ENCODE measurements at places on chromosomes 6 and 20. TPM values are rescaled to one million over a fixed set of nuclear protein-coding genes. Genes with fewer than 3 reads are reported as not detected.

ACTL10 gene
- 0.70 TPM for total RNA-seq

IRAK1BP1 gene
- total RNA-seq: 11.6 TPM

GLP1R gene
- total RNA-seq: 0.82 TPM

CAP2 gene
- 11.9 TPM for total RNA-seq

HLA-C gene
- total RNA-seq: 125 TPM

MTFR2 gene
- 0.53 TPM for total RNA-seq

RAMACL gene
- total RNA-seq: 2.6 TPM

FHL5 gene
- 0.93 TPM for total RNA-seq

TAGAP gene
- total RNA-seq: 3.3 TPM

PDYN gene
- 0.12 TPM for total RNA-seq

MEI4 gene
- total RNA-seq: 1.2 TPM

HEY2 gene
- total RNA-seq: 3.9 TPM

VSTM2L gene
- 4.7 TPM for total RNA-seq

TAB2 gene
- total RNA-seq: 44.7 TPM

TBX18 gene
- total RNA-seq: 16.4 TPM

ANKEF1 gene
- total RNA-seq: 5.6 TPM

BTNL2 gene
- total RNA-seq: not detected

FAXC gene
- 2.4 TPM for total RNA-seq

HLA-DQA1 gene
- total RNA-seq: 4.4 TPM

COL9A3 gene
- 28.3 TPM for total RNA-seq

TRIM31 gene
- total RNA-seq: not detected

ADGRF1 gene
- total RNA-seq: 33.3 TPM

HRH3 gene
- total RNA-seq: 0.23 TPM
